BJ (cell line): ENCODE measurements at places on chromosomes 2 and 18. TPM values are rescaled to one million over a fixed set of nuclear protein-coding genes. Genes with fewer than 3 reads are reported as not detected.

DNA sequence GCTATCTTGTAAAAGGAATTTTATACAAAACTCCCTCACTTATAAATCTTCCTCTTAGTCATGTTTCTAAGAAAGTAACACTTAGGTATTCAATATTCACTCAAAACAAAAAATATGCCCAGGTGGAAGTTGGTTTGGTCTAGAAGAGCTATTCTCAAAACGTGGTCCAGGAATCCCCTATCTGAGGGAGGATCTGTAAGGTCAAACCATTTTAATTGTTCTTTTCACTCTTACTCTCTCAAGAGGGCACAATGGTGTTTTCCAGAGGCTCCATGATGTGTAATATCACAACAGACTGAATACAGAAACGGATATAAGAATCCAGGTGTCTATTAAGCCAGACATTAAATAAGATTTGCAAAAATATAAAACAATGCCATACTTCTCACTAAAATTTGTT, 9.9 kb downstream of the MOB1A start:
- no peak for DNase-seq

GRCh38 chr2:180578441-180578840, 402.0 kb upstream of the UBE2E3 start:
- no peak for DNase-seq

GRCh38 chr2:65549257-65549627, 116.8 kb upstream of the SPRED2 start:
- DNase-seq = no peak

MAPRE3 gene
- polyA plus RNA-seq = 12.0 and 15.3 TPM in 2 replicates

DNA sequence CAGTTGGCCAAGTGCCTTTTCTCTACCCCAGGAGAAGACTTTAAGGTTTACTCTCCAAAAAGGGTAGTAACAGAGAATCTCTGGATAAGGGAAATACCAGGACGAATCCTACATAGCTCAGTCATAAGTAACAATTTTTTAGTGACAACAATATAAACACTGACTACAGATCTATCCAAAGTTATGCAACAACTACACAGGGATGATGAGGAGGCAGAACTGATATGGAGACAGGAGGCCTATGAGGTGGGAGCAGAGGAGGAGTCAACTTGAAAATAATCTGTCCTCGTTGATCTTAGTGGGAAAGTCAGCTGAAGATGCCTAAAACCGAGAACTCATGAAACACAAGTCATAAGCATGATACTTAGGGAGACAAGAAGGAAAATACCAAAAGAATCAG, 40.2 kb downstream of the SLC35F5 start:
- DNase-seq = no peak

DNA sequence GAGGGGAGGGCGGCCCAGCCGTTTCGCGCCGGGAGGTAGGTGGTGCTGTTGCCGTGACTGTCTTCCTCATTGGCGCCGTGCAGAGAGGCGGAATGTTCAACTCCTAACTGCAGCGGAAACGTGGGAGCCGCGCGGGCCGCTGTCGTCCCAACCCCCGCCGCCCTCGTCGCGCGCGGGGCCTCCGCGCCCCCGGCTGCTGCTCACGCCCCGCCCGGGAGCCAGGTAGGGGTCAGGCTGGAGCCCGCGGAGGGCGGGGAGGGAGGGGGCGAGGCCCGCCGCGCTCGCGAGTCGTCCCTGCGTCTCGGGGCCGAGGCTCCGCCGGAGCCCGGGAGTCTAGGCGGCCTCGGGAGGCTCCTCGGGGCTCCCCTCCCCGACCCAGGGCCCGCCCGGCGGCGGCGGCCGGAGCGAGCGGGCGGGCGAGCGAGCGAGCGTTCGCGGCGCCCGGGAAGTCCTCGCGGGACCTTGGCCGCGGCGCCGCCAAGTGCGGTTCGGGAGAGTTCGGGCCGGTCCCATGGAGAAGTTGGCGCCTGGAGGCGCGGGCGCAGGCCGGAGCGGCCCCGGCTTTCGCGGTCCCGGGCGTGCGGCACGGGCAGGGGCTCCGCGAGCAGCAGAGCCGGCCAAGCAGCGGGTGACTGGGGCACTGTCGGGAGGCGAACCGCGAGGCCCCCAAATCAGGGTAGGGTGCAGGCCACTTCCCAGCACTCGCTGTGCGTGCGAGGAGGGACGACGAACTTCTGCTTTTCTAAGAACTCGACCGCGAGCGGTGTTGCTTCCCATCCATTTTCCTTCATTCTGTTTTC, at the start of gene MAP3K20:
Gene MAP3K20 (plus strand): TSS at position 66 of the 800 bp plus-strand sequence. CDS start 15,186 bp downstream, outside the sequence.
- DNase-seq = no peak

DNA sequence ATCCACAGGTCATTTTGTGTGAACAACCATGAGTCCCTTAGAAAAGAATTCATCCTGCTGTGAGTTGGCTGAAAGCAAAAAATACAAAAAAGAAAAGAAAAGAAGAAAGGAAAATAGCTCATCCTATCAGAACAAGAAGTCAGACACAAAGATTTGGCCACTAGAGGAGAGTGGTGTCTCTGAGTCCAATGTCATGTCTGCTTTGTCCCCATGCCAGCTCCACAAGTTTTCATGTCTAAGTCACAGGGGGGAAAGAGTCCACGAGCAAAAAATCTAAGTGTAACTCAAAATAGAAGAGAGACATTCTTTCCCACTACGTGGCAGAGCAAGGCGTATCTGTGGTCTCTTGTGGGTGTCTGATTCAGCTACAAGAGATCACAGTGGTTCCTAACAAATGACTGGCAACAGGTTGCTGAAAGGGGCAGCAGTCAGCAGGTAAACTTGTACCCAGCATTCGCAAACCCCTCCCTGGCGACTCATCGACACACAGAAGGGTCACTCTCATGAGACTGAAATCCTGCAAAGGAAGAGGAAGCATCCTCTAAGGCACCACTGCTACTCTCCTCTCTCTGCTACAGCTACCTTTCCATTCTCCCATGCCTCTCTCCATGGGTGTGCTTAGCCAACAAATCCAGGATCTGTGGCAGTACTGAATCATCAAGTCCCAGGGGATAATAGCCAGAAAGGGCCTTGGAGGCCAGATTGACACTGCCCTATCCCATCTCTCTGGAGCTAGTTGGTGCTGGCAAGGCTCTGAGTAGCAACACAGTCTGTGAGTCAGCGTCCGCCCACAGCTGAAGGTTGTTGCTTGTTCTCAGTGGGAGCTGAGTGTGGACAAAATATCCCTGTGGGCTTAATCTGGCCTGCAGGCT, 123.0 kb upstream of the SLC39A10 start:
- DNase-seq = peak; percentile 50

FAP gene
- 135 and 263 TPM in 2 replicates for polyA plus RNA-seq

GRCh38 chr2:102522890-102523289, 49.9 kb downstream of the SLC9A4 start:
- no peak for DNase-seq

DNA sequence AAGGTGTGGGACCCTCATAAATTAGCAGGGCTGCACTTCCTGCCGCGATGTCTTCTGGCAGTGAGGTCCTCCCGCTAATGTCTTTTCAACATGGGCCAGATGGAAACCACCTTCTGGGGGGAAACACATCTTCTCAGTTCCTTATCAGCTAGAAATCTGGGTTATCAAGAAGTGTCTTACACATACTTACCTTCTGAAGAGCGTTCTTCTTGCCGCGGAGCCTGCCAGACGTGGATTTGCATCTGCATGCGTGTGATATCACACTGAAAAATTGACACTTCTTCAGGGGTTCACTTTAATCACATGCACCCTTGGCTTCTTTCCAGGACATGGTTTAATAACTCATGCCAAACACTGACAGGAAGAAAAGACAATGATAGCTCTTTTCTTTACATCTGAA, 163.5 kb upstream of the SOX11 start:
- DNase-seq = no peak

SERPINB7 gene
- polyA plus RNA-seq = 149 and 246 TPM in 2 replicates

CMPK2 gene
- polyA plus RNA-seq = 0.21 and 0.66 TPM in 2 replicates

SAG gene
- polyA plus RNA-seq = not detected in 2 replicates

CREG2 gene
- polyA plus RNA-seq = not detected in 2 replicates

DNA sequence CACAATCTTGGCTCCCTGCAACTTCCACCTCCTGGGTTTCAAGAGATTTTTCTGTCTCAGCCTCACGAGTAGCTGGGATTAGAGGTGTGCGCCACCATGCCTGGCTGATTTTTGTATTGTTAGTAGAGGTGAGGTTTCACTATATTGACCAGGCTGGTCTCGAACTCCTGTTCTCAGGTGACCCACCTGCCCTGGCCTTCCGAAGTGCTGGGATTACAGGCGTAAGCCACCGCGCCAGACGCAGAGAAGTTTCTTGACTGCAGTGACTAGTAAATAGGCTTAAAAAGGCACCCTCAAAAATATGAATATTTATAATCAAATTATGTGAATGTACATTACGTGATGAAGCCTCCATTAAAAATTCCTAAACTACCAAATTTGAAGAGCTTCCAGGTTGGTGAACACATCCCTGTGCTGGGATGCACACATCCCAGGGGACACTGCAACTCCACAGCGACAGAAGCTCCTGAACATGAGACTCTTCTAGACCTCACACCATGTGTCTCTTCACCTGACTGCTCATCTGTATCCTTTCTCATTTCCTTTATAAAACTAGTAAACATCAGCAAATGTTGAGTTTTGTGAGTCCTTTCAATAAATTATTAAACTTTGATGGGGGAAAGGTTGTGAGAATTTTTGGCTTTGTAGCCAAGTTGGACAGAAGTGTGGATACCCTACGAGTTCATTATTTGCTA, 203.3 kb upstream of the SPOPL start:
- no peak for DNase-seq

GPR155 gene
- 2.0 and 3.0 TPM in 2 replicates for polyA plus RNA-seq

CRYGC gene
- polyA plus RNA-seq = not detected in 2 replicates

- no peak for DNase-seq
Measured at GRCh38 chr18:28350821-28351220, 173.9 kb upstream of the CDH2 start.

- DNase-seq = peak; percentile 5
Measured at GRCh38 chr18:22734791-22735627, 198.1 kb upstream of the RBBP8 start.

MTCL1 gene
- polyA plus RNA-seq = 28.2 and 29.8 TPM in 2 replicates

- DNase-seq = no peak
Measured at GRCh38 chr2:129798301-129798581, 181.2 kb upstream of the RAB6C start.

- no peak for DNase-seq
Measured at GRCh38 chr18:58128381-58129374, 84.7 kb downstream of the NEDD4L start.

DNA sequence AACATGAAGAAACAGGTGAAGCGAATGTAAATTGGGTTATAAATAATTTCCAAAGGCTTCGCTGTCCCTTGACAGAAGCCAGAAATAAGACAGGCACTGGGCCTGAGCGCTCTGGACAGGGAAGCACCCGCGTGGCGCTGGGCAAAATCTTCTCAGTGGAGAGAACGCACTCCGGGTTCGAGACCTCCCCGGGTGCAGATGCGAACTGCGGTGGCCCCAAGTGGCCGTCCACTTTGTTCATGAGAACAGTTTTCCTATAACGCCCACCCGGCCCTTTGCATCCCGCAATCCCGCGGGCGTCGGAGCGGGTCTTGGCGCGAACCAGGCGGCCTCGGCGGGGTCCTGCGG, 651 bp upstream of the DPYSL5 start:
- DNase-seq = no peak

DNA sequence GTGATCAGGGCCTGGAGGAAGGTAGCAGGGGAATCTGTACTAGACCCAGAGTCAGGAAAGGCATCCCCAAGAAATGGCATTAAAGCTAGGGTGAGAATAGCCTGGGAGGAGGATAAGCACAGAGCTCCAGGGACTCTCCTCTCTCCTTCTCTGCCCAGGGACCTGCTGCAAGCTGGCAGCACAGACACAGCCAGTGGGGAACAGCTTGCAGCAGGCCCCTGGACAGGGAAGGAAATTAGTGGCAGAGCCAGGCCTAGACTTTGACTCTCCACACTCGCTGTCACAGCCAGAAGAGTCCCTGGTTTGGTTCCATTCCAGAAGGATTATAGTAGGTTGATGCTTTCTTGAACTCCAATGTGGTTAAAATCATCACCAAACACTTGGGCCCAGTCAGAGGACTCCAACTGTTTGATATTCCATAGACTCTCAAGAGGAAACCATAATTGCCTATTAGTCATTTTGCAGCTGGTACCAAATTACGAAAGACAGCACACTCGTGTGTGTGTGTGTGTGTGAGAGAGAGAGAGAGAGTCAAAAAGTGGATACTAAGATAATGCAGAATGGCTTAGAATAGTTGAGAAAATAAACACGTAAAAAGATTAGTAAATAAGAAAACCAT, 95.5 kb upstream of the ATP8B1 start:
- DNase-seq = peak; percentile 64

- peak; percentile 92 for DNase-seq
Measured at GRCh38 chr18:45684341-45685115, 39.5 kb upstream of the SLC14A1 start.

- no peak for DNase-seq
Measured at GRCh38 chr18:48797841-48798255, 152.9 kb downstream of the SMAD7 start.

- DNase-seq = no peak
Measured at GRCh38 chr18:22831441-22831904, 101.7 kb upstream of the RBBP8 start.

DNA sequence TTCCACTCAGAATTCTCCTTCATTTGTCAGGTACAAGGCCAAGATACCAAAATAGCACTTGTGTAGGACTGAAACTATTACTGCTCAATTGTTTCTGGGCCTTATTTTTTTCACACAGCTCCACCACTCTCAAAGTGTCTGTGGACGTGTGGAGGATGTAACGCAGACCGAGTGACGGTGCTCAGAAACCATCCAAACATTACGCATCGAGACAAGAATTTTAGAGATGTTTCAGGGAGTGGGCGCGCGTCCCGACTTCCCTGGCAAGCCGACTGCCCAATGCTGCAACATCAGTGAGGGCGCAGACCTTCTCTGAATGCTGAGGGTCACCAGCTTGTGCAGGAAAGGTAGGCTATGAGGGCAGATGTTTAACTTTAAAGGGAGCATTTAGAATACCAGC, 108.4 kb downstream of the GATA6 start:
- no peak for DNase-seq

CDKL4 gene
- not detected in 2 replicates for polyA plus RNA-seq

DNA sequence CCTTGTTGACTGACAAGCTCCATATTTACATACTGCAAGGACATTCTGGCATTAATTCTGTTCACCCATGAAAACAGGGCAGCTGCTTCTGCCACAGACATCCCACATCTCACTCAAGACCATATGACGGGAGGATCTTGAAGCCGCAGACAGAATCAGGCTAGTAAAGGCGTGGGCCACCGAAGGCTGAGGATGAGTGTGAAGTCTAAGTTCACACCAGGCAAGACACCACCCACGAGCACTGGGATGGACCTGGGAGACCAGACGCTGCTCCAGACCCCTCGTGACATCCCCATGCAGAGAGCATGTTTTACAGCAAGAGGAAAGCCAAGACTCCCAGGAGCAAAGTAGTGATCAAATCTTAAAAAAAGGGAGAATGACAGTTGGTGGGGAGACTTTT, 3.2 kb downstream of the FHL2 start:
- DNase-seq = no peak

NEB gene
- polyA plus RNA-seq = under 0.01 and 0.01 TPM in 2 replicates

DNA sequence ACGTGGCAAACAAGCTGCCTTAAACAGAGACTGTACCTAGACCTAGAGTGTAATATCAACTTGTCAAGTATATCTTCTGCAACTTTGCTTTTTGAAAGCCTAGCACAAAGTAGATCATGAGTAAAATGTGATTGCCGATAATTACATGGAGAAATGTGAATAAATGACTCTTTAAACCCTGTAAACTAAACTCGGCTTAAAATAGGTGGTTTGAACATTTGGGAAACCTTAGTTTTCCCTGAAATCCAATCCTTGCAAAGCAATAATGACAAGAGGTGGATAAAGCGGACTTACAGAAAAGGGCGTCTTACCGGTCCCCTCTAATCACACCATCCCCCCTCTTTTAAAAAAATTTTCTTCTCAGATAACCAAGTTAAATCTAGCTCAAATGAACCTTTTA, 549 bp upstream of the PSMD14 start:
- DNase-seq = no peak
